ENCODE measurements at places on chromosomes 2 and 18.

GRCh38 chr18:61541673-61542072 lies 208.4 kb downstream of the CDH20 start:
- no peak for DNase-seq

- DNase-seq: no peak
Observed at GRCh38 chr2:119475225-119475856, 43.7 kb downstream of the TMEM37 start.

- DNase-seq: no peak
Observed at GRCh38 chr2:107530046-107530445, 296.6 kb upstream of the RGPD4 start.

GRCh38 chr2:197604117-197604860 lies 71.1 kb downstream of the RFTN2 start:
- DNase-seq: no peak

- DNase-seq: no peak
Observed at GRCh38 chr18:4394700-4395099, 60.4 kb downstream of the DLGAP1 start.

DNA sequence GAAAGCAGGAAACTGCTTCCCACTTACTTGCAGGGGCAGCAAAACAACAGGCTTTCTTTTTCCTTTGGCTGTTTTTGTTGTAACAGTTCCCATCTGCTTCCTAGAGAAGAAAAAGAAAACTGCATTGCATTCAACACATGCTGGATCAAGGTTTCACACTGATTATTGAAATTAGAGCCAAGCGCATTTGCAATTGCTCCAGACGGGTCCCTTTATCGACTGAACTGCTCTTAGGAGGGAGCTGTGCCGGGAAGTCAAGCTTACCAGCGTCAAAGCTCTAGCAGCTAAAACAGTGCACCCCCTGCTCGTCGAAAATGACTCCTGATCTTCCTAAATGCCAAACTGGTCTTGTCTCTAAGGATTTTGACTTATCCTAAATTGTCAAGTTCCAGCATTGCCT lies 164.0 kb upstream of the SESTD1 start:
- DNase-seq: no peak

- no peak for DNase-seq
Observed at GRCh38 chr2:110140401-110140800, 24.8 kb upstream of the MALL start.

- no peak for DNase-seq
Observed at GRCh38 chr2:234852941-234853340, 98.9 kb upstream of the SH3BP4 start.

- no peak for DNase-seq
Observed at GRCh38 chr2:219946529-219946928, 319.1 kb downstream of the SLC4A3 start.

DNA sequence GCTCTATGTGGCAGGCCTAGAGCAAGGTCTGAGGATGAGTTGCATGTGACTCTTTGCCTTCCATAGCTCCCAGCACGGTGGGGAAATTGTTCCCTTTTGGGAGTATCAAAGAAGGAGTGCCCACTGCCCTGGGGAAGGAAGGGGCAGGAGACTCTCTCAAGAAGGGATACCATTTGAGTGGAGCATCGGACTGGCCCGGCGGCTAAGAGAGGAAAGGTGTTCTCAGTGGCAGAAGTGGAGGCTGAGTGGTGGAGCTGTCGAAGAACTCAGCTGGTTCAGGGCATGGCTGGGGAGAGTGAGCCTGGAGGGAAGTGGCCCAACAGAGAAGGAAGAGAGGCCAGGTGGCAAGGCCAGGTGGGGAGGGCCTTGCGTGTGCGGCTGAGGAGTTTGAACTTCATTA lies 235.2 kb downstream of the DYSF start:
- DNase-seq: no peak

DNA sequence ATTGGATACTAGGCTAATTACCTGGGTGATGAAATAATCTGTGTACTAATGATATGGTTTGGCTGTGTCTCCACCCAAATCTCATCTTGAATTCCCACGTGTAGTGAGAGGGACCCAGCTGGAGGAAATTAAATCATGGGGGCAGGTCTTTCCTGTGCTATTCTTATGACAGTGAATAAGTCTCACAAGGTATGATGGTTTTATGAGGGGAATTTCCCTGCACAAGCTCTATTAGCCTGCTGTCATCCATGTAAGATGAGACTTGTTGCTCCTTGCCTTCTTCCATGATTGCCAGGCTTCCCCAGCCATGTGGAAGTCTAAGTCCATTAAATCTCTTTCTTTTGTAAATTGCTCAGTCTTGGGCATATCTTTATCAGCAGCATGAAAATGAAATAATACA lies 394.1 kb upstream of the SYT4 start:
- DNase-seq: no peak

- DNase-seq: no peak
Observed at GRCh38 chr18:9787712-9788111, 79.6 kb downstream of the RAB31 start.

- DNase-seq: no peak
Observed at GRCh38 chr2:172249334-172249733, 146.6 kb upstream of the DLX2 start.

GRCh38 chr2:134675314-134675713 lies 43.5 kb downstream of the TMEM163 start:
- DNase-seq: no peak

- DNase-seq: no peak
Observed at GRCh38 chr2:118670838-118671237, 176.6 kb downstream of the EN1 start.

- no peak for DNase-seq
Observed at GRCh38 chr2:14693874-14694273, 61.4 kb downstream of the LRATD1 start.

DNA sequence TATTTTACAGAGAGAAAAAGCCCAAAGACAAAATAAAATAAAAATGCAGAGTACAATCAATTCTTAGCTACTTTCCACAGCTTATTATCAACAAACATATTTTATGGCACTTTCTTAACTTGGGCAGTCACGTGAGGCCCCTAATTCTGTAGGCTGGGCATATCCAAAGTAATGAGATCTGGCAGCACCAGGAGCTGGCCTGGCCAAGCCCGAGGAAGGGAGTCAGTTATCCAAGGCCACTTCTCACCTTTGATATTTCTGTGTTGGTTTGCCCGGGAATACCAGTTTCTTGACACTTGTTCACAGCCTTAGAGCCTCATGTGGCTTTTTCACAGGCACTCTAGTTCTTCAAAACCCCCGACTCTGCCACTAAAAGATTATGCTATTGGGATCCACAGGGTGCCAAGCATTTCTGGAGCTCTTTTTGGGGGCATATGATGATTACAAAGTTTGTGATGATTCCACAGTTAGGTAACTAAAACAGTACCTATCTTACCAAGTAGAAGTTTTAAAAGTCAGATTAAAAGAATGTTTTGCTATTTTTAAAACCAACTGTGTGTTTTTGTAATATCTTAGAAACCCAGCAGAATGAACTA lies 90.4 kb downstream of the MEP1B start:
- DNase-seq: no peak
